ENCODE measurements at places on chromosomes 5 and 9.

DNA sequence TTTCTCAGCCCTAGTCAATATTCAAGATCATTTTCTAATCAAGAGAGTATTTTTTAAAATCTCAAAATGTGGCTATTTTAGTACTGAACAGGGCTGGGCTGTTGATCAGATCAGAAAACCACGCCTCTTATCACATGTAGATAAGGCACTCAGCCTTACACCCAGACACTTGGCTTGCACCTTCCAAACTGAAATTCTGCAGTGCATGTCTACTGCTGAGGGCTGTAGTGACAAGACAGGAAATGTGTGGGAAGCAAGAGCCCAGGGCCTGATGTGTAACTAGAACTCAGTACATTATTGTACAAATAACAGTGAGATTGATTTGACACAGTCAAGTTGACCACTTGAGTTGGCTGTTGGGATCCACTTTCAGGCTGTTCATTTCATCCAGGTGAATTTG, 48.6 kb downstream of the UBE2QL1 start:
- DNase-seq, result no peak

- DNase-seq, result no peak
Observed at GRCh38 chr5:102229685-102230084, 66.4 kb downstream of the SLCO4C1 start.

DNA sequence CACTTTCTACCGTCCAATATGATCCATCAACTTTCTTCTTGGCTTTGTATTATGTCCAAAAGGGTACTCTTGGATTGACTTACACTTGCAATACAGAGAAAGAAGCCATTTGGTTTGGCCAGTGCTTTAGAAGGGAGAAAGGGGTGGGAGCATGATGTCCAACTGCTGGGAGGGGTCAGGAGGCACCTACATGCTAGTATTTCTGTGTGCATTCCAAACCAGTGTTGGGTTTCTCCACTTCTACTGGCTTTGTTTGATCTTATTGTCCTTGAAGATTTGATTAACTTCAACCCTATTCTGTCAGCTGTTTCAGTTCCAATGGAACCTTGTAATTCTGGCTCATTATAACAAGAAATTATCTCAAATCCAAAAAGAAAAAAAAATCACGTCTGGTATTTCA, 27.6 kb downstream of the CYSTM1 start:
- DNase-seq, result no peak

- no peak for DNase-seq
Observed at GRCh38 chr5:31880449-31880848, 241.5 kb downstream of the PDZD2 start.

GRCh38 chr9:112542593-112543292, 56.1 kb downstream of the KIAA1958 start:
- DNase-seq, result no peak

- DNase-seq, result no peak
Observed at GRCh38 chr9:33177639-33178038, 10.5 kb upstream of the B4GALT1 start.

- DNase-seq, result no peak
Observed at GRCh38 chr9:117080765-117081390, 334.0 kb downstream of the ASTN2 start.

DNA sequence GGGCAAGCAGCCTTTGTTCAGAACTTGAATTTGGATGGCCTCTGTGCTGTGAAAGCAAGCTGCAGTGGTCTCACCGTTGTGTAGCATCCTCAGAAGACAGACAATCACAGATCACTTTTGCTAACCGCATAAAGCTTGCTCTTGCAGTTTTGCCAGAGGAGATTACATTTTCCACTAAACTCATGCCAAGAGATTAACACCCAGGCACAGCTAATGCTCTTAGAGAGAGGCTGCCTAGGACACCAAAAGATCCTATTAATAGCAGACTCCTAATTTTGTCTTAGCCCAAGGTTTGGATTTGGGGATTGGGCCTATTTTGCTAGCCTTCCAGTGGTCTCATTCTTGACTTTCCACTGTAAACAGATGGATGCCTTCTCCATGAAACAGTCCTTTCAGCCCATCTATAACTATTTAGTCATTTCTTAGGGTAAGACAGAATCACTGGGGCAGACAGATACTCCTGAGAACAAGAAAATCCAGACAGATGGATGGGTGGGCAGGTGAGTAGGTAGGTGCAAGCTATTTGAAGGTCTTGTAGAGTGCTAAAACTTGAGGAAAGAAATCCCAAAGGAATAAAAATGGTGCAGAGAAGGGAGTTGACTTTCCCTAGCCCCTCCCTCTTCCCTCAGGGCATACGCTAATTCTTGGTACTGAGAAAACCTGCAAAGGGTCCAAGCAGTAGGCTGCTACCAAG, 506.2 kb downstream of the SPOCK1 start:
- no peak for DNase-seq

DNA sequence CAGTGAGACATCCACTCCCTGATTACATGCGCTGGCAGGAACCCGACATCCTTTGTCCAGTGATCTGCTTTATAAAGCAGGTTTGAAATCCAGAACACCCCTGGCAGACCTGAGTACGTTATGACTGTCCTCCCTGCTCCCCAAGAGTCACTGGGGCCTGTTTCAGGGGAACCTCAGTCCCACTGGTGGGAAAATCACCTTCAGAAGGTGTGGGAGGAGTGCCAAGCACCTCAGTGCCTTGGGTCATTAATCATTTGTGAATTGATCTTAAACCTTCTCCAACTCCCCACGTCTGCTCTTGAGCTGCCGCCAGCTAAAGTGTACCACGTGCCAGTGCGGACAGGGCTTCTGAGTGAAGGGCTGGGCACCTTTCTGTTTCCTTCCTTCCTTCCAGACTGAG, 16.2 kb downstream of the SLC6A3 start:
- DNase-seq, result no peak

DNA sequence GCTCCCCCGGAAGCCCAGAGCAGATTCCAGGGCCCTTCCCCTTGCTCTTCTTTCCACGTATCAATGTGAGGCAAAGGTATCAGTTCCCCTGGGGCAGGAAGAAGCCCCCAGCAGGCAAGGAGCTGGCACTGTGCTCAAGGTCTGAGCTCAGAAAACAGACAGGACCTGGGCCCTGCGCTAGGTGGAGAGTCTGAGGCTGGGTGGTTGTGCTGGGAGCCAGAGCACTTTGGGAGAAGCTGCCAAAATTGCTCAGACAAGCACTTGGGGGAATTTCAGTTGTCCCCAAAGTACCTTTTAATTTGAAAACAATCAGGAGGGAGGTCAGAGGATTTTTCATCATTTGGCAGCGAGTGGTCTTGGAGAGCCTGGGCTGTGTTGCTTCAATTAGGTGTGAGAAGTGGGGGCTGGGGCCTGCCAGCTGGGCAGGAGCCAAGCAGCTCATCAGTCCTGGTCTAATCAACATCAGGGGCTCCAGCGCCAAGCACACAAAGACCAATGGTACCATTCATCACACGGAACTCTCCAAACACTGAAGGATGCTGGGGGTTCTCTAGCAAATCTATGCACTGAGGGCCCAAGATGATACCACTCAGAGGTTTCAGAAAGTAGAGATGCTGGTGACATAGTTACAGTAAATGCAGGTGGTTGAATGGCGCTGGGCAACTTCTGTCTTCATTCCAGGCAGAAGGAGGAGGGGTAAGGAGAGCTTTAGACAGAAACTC, 176.5 kb downstream of the SNX18 start:
- no peak for DNase-seq

DNA sequence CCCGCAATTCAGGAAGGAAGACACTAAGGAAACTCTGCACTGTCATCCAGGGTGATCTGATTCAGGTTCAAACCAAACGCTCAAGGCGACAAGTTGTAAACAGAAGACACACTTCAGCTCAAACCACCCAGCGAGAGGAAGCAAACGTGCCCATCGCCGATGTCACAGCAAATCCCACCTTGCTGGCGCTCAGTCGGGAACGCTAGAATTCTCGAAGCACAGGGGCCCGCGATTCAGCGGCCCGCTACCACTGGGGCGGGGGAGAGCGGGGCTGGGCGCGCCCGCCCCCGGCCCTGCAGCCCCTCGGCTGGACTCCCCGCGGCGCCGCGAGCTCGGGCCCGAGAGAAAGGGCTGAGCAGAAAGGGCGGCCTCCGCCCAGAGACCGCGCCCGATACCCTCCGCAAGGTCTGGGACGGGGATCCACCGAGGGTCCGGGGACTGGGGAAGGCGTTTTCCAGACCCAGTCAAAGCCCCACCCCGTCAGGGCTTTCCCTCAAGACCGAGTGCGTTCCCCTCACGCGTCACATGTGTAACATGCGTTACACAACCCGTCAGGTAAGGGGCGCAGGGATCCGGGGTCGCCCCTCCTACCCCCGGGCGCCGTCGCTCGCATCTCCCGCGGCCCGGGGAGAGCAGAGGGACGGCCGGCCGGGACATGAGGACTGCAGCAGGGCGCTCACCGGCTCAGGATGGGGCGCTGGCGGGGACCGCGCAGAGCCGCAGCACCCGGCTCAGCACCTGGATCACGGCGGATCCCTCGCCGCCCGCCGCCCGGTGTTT, 469 bp downstream of the AGTPBP1 start:
- DNase-seq, result peak; percentile 32

DNA sequence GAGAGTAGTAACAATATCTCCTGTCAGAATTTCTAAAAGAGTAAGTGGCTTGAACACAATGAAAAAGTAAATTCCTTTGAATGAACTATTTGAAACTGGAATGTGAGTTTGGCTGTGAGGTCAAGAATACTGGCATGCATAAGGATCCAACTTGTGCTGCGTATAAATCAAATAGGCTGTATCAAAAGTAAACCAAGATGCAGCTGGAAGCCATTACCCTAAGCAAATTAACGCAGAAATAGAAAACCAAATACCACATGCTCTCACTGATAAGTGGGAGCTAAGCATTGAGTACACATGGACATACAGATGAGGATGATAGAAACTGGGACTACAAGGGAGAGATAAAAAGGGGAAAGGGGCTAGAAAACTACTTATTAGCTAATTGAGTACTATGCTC, 24.0 kb upstream of the SRFBP1 start:
- no peak for DNase-seq

DNA sequence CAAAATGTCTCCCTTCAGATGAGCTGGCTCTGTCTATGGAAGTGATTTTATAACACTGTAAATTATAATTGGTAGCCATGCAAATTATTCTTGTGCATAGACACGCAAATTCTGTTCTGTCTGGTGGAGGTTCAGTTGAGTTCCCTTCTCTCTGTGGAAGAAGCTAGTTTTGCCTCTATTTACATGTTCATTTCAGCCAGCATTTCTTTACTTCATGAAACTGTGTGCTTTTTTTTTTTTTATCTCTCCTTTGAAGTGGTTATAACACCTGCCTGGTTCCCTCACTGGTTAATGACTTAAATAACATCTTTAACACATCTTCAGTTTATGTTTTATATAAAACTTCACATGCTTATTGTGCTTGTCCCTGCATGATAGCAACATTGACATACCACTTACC, 149.4 kb upstream of the FBXL7 start:
- DNase-seq, result no peak

DNA sequence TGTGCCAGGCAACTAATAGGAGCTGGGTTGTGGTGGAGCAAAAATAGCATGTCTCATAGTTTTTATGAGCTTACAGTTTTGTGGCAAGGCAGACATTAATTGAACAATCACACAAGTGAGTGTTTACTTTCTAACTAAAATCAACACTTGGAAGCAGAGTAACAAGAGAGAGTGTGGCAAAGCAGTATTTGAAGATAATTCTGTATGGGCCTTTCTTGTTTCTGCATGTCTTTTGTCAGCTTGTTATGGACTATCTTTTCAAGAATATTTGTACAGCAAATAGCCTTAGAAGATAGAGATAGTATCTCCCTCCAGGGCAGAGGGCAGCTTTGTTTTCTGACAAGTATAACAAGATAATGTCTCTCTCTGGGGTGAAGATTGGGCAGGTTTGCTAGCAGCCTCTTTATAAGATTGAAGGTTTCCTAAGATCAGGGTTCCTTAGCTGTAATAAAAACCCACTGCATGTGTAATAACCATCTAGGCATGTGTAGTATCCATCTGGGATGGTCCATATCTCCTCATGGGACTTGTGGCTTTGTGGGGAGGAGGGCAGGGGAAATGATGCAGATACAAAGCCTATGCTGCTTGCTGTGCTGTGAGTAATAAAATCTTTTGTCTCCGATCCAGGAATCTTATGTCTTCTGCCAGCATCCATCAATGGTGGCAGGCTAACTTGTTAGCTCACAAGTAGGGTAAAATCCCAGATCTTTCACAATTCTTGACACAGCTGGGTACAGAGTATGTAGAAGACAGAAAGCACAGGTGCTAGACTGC, 479.9 kb downstream of the KDM4C start:
- DNase-seq, result no peak

DNA sequence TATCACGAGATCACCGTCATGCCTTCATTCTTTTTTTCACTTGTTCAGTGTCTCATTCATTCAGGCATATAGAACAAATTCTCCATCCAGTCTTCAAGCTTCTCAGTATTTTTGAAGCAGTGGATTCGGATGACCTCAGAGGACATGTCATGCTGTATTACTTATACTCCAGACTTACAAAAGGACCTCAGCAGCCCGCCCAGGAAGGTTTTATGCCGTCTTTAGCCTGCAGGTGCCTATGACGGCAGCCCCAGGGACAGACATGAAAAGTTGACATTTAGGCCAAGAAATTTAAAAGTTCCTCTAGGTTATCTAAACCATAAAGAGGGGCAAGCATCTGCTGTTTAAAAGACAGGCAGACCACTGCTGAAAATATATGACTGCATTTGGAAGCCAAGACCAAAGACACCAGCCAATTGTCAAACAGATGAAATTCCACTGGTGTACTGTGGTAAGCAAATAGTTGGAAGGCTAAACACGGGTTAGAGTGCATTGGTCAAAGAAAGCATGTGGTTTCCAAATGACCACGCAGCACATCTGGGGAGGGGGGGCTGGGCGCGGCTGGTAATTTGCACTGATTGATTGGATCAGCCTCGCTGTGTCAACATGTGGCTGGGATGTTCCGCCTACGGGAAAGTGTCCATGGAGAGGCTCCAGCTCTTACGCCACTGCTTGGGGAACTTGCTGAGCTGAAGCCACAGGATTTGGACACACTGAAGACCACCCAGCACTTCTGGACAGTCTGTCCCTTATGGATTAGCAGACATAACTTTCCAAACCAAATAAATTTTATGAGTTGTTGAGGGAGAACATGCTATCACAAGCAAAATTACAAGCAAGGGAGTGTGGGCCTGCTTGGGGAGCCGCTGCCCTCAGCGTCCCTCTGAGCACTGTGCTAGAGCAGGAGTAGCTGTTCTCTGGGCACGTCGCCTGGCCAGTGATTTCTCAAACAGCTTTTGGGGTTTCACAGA, 173.6 kb downstream of the FANCC start:
- no peak for DNase-seq

DNA sequence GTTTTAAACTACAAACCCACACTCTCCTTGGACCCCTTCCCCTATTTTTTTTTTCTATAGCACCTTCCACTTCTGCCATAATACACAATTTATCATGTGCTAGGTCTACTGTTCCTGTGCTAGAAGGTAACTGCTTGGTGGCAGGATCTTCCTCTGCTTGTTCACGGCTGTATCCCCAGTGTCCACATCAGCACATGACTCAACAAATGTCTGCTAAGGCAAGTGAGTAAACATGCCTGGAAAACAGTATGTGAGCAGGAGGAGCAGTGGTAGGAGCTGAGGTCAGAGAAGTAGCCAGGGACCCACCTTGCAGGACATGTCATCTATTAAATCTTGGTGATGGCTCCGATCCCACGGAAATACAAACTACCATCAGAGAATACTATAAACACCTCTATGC, 79.4 kb downstream of the AUH start:
- peak; percentile 13 for DNase-seq
